ENCODE measurements at places on chromosomes 5 and 9. TPM values are rescaled to one million over a fixed set of nuclear protein-coding genes. Genes with fewer than 3 reads are reported as not detected.

The CDH9 gene
- not detected for total RNA-seq

The GGTA1 gene
- total RNA-seq = not detected

The GFI1B gene
- not detected for total RNA-seq

The PKD2L2 gene
- not detected for total RNA-seq

The SEMA6A gene
- total RNA-seq = 1.1 TPM

The ARSI gene
- 54.7 TPM for total RNA-seq

The PCDHGA5 gene
- total RNA-seq = 1.5 TPM

The NUTM2G gene
- not detected for total RNA-seq

The GPR21 gene
- total RNA-seq = 1.4 TPM

The GARIN3 gene
- total RNA-seq = not detected

The S1PR3 gene
- total RNA-seq = 39.2 TPM

The IFNB1 gene
- total RNA-seq = not detected
